Dermis blood vessel endothelial cell (primary cell): ENCODE measurements at places on chromosomes 2 and 18. TPM values are rescaled to one million over a fixed set of nuclear protein-coding genes. Genes with fewer than 3 reads are reported as not detected.

GRCh38 chr2:241617431-241618154, 19.4 kb downstream of the THAP4 start:
- DNase-seq, result peak; percentile 74

GRCh38 chr18:35688757-35689156, 107.2 kb downstream of the GALNT1 start:
- no peak for DNase-seq

GRCh38 chr2:188478724-188479123, 187.1 kb downstream of the GULP1 start:
- peak; percentile 9 for DNase-seq

DNA sequence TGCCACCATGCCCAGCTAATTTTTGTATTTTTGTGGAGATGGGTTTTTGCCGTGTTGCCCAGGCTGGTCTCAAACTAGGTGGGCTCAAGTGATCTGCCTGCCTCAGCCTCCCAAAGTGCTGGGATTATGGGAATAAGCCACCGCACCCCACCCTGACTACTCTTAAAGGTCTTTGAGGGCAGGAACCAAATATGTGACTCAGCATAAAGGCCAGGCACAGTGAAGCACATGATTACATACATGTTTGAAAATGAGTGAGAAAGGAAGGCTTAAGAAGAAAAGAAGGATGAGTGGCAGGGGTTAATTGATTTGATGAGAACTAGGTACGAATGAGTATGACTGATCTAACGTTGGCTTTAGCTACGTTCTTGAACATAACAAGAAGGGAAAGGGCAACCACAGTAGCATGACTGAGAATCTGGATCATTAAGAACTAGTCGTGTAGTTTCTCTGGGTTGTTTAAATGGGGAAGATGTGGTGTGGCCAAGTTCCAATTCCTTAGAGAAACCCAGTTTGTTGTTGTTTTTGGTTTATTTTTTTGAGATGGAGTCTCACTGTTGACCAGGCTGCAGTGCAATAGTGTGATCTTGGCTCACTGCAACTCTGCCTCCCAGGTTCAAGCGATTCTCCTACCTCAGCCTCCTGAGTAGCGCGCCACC, 6.8 kb downstream of the RESP18 start:
- DNase-seq, result no peak

GRCh38 chr2:164697688-164698461, 76.6 kb upstream of the GRB14 start:
- peak; percentile 47 for DNase-seq

GRCh38 chr2:102412199-102412598, 10.8 kb upstream of the IL18RAP start:
- DNase-seq, result no peak

DNA sequence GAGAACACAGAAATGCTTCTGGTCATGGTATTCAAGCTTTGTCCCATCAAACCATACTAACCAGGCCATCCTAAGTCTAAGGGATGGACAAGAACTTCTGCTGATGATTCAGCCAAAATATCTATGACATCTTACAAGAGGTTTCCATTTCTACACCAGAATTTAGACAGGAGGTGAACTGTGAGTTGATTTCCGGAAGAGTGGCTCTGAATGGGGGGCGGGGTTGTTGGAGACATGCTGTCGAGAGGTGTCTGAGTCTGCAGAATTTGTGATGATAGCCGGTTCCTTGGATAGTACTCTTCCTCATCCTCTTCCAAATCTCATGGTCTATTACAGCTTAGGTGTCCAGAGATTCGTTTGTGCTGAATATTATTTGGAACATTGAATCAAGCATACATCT, 408.7 kb upstream of the TCF4 start:
- no peak for DNase-seq

The LHCGR gene
- total RNA-seq, result not detected in 2 replicates

DNA sequence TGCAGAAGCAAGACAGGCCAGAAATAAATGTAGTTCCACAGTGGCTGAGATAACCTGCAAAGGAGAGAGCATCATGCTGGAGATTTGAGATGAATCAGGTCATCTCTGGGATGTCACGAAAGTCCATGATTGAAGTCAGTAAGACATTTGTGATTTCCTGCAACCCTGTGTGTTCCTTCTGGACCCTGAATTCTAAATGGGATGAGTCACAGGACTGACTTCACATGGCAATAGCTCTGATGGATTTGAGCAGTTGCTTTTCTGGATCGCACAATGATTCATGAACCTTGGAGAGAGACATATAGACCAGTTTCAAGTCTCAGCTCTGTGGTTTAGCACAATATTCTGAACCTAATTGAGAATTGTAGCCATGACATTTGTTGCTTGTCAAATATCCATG, 102.9 kb downstream of the TSN start:
- DNase-seq, result no peak

DNA sequence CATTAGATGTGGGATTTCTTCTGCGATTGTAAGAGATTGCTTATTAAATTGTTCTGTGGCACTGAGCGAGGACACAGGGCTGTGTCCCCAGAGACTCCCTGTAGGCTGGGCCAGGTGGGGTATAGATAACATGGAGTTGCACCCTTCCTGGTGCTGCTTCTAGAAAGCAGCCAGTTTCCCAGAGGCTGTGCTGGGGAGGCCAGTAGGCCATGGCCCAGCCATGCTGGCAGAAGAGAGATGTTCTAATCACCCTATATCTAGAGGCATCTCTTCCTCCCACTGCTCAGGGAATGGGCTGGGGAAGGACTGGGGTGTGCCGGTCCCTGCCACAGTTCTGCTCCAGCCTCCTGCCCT, 66.9 kb downstream of the HS1BP3 start:
- no peak for DNase-seq

DNA sequence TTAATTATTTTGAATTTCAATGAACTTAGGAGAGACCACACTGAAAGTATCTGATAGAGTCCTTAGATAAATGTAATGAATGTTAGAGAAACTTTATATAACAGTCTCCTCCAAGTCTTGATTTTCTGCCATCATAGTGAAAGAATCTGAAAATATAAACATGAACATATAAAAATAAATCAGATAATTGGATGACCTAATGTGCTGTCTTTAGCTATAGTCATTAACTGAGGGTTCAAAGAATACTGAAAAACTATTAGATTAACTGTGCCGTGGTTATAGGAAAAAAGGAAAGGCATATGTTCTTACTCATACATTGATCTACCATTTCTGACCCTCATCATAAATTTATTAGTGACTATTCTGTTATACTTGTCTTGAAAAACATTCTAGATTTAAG, 47.0 kb upstream of the SPAG16 start:
- DNase-seq, result no peak

The GCA gene
- total RNA-seq, result 12.9 and 14.8 TPM in 2 replicates

DNA sequence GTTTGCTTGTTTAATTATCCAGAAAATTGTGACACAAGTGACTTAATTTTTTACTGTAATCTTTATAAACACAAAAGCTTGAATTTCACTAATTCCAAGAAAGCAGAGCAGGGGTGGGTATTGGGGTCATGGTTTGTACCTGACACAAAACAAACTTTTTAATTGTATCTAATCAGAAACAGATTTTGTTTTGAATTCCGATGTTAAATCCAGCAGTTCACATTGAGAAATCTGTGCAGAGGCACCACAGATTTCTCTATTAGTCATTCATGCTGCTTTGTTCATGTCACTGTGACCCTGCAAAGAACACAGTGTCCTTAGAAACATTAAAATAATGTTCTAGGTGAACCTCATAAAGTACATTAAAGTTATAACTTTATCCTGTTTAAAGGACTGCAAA, 443.4 kb downstream of the NYAP2 start:
- DNase-seq, result no peak

GRCh38 chr2:18265614-18266586, 294.6 kb downstream of the RDH14 start:
- no peak for DNase-seq

DNA sequence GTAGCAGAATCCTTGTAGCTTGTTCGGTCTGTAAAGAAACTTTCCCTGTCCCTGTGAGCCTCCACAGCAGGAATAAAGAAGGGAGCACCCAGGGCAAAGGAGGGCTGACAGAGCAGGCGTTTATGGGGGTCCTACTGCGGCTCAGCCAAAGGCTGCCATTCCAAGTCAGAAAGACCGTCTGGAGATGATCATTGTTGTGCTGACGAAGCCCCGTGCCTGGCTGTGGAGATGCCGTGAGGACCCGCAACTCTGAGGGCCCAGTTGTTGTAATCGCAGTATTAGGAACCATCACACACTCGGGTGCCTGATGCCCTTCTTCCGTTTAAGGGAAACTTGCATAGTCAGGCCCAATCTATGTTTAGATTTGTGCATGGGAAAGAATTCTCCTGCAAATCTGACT, 16.9 kb upstream of the VWA3B start:
- no peak for DNase-seq

GRCh38 chr2:240626531-240627300, 1.4 kb downstream of the GPR35 start:
- DNase-seq, result no peak

GRCh38 chr2:127620866-127621265, 25.1 kb upstream of the GPR17 start:
- DNase-seq, result no peak

DNA sequence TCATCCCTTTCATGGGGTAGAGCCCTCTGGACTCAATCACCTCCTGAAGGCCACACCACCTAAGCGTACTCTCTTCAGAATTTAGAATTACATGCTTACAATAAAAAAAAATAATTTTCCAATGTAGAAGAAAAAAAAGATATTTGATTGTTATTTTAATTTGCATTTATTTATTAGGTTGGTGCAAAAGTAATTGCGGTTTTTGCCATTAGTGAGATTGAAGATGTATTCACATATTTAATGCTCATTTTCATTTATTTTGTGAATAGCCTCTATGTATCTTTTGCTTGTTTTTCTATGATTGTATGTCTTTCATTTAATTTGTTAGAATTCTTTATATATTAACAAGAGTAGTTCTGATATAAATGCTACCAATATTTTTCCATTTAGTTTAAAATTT, 220.5 kb downstream of the RND3 start:
- no peak for DNase-seq

DNA sequence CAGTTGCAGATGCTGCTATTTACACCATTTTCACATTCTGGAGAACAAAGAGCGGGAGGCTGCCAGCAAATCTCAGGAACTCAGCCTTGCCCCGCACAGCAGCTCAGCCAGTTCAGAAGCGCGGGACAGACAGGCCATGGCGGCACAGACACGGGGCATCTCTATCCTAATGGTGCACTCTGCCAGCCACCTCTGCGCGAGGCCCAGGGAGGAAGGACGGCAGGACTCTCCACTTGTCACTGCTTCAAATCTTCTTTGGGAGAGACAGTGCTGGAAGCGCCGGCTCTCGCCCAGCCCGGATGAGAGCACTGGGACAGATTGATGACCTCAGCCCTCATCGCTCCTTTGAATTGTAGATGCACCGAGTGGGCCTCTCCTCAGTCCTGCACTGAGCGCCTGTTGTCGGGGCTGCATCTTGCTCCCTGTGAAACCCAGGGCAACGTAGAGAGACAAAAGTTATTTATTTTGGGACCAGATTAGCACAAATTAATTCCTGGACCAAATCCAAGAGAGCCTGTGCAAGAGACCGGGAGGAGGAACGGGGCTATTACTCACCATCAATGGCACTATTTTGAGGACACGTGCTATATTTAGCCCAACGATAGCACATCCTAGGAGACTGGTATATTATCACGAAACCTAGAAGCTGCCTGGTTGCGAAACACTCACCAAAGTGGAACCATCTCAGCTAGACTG, 211.4 kb upstream of the SMIM21 start:
- no peak for DNase-seq

- DNase-seq, result peak; percentile 77
Observed at GRCh38 chr2:200406379-200406778, 99.9 kb downstream of the SPATS2L start.

DNA sequence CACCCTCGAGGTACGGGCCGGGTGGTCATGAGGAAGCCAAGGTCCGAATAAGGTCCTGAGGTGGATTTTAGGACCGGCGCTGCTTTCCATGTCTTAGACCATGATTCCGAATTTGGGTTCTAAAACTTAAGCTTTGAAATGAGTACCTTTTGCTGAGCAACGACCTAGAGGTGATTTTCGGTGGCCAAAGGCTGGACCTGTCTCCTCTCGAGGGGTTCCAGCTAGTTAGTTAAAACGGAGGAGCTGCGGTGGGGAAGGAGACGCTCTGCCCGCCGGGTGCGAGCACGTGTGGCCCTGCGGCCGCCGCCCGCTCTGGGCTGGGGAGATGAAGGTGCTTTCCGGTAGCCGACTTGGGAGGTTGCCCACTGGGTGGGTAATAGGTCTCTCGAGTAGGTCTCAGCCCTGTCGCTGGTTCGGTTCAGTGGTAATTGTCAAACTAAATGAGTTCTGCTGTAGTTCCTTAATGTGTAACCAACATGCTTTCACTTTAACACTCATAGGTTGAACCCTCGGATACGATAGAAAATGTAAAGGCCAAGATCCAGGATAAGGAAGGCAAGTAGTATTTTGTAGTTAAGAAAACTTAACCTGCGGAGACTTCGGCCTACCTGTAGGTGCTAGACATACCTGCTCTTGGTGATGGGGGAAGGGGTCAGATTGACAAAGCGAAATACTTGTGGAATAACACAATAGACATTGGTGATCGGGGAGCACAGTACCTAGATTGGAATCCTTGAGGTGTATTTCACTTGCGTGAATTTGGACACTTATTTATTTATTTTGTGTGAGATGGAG, 572 bp downstream of the RPS27A start:
- DNase-seq, result peak; percentile 49

- DNase-seq, result no peak
Observed at GRCh38 chr2:213079756-213080155, 71.7 kb downstream of the IKZF2 start.

GRCh38 chr2:121504316-121504715, 26.4 kb upstream of the RNU4ATAC start:
- no peak for DNase-seq

- no peak for DNase-seq
Observed at GRCh38 chr18:32111706-32112105, 20.0 kb downstream of the RNF138 start.

The ME2 gene
- total RNA-seq, result 45.3 and 64.8 TPM in 2 replicates

The IGFBP2 gene
- 159 and 263 TPM in 2 replicates for total RNA-seq
